Left kidney (tissue), 8 donors: ENCODE measurements at places on chromosomes 16 and 17. TPM values are rescaled to one million over a fixed set of nuclear protein-coding genes. Genes with fewer than 3 reads are reported as not detected.

Gene CPHXL2
- 0.40 TPM for polyA plus RNA-seq

Gene WNT3
- 1.7 TPM for polyA plus RNA-seq

Gene FBXO39
- polyA plus RNA-seq, result 0.17 TPM

Gene HBA2
- polyA plus RNA-seq, result 570 TPM

Gene GP1BA
- 3.2 TPM for polyA plus RNA-seq

Gene SSTR5
- polyA plus RNA-seq, result 0.27 TPM
